ENCODE measurements at places on chromosomes 12 and 14.

DNA sequence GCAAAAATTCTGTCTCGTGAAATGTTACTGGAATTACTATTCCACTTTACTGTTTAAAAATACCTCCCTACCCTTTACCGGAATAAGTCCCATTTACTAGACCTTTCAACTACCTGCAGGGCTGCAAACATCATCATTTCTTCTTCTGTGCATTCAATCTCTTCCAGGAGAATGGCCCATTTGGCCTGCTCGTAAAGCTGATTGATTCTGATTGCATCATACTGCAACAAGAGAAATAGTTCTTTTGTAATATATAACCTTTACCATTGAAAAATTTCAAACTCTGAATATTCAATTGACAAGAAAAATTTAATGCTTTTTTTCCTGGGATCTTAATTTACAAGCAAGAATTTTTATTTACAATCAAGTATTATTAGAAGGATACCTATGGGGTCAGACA lies 72.4 kb downstream of the FERMT2 start:
- no peak for DNase-seq

DNA sequence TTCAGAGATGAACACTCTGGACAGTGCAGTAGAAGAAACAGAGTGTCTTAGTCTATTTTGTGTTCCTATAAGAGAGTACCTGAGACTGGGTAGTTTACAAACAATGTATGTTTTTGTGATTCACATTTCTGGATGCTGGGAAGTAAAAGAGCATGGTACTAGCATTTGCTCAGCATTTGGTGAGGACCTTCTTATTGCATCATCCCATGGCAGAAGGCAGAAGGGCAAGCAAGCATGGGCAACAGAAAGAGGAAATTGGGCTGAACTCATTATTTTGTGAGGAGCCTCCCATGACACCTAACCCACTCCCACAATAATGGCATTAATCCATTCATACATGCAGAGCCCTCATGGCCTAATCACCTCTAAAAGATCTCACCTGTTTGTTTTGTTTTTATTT lies 8.0 kb downstream of the ANKS1B start:
- DNase-seq: no peak

DNA sequence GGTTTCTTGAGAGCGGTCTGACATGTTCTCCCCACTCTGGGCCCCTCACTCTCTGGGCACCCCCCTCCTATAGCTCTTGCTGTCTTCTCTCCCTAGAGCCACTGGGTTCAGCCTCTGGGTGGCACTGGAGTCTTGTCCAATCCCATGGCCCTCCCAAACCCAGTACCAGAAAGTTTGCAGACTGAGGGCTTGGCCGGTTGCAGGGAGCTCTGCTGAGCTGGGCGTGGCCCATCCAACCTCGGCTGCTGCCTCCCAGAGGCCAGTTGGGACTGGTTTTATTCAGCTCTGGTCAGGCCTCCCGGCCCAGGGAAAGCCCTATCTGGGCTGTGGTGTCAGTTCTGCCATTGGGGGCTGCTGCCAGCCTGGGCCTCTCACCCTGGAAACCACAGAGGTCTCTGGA lies 37.9 kb downstream of the ISCA2 start:
- DNase-seq: no peak

DNA sequence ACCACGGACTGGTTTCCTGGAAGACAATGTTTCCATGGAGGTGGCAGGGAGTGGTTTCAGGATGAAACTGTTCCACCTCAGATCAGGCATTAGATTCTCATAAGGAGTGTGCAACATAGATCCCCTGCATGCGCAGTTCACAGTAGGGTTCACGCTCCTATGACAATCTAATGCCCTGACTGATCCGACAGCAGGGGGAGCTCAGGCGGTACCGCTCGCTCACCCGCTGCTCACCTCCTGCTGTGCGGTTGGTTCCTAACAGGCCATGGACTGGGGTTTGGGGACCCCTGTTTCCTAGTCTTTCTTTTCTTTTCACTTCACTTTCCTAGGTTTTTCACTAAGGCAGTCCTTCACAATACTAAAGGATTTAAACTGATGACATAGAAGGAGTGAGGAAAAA lies 39.6 kb downstream of the GUCY2C start:
- no peak for DNase-seq

- no peak for DNase-seq
These were observed 79.3 kb downstream of the SSPN start for GRCh38 chr12:26274441-26275312.

DNA sequence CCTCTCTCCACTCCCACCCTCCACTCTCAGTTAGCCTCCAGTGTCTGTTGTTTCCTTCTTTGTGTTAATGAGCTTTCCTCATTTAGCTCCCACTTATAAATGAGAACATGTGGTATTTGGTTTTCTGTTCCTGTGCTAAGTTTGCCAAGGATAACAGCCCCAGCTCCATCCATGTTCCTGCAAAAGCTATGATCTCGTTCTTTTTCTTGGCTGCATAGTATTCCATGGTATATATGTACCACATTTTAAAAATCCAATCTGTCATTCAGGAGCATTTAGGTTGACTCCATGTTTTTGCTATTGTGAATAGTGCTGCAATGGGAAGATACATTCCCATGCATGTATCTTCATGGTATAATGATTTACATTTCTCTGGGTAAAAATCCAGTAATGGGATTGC lies 2.8 kb upstream of the WASHC4 start:
- DNase-seq: no peak

DNA sequence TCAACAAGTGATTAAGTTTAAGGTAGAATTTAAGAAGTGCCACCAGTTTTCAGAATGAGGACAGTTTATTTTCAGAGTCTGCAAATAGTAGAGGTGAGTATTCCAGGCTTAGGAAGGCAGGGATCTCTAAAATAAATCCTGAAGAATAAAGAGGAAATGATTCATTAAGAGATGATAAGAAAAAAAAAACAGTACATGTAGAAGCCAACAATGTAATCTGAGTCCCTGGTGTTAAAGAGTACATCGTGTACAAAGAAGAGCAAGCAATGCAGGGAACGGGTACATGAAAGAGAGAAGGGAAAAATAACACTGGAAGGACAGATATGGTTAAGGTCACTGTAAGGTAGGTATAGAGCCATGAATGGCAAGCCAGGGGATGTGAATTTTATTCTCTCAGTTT lies 95.2 kb upstream of the FOXG1 start:
- no peak for DNase-seq

- no peak for DNase-seq
These were observed 30.5 kb upstream of the CCND2 start for GRCh38 chr12:4243091-4243490.

- no peak for DNase-seq
These were observed 52.8 kb upstream of the CNOT2 start for GRCh38 chr12:70190262-70191010.

DNA sequence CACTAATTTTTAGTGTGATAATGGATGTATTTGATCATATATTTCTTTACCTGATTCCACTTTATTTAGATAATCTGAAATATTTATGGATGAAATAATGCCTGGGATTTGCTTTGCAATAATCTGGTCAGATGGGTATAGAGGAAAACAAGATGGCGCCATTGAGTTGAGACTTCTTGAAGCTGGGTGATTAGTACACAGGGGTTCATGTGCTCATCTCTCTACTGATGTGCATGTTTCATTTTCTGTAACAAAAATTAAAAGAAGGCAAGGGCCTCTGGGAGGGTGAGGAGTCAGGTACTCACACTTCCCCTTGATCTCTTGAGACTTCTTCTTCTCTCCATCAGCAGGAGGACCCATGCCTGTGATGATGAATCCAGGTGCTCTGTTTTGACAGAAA lies 61.8 kb downstream of the GCH1 start:
- no peak for DNase-seq

DNA sequence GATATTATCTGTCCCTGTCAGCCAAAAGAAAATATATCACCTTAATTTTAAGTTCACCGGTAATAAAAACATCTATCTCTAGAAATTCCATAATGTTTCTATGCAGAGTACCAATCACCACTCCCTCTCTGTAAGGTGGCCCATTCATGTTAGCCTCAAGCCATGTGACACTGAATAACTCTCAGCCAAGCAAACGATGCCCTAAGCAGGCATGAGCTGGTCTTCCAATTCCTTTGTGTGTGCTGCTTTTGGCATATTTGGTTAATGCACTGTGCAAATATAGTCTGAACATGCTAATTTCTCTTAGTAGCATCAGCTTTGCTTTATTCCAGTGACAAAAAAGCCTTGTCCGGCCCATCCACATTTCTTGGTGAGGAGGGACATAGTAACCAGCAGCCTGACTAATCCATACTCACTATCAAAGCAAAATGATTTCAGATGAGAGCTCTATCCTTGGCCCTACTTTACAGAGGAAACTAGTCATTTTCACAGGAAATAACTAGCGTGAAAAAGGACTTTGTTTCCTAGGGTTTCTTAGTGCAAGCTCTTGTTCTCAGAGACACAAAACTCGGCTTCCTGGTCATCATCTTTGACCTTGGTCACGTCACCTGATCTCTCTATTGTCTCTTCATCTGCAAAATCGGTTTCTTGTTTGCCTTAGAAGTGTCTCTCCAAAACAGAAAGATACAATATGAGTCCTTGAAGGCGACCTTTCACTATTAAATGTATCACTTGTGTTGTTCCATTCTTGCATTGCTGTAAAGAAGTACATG lies 59.2 kb upstream of the RTRAF start:
- no peak for DNase-seq

DNA sequence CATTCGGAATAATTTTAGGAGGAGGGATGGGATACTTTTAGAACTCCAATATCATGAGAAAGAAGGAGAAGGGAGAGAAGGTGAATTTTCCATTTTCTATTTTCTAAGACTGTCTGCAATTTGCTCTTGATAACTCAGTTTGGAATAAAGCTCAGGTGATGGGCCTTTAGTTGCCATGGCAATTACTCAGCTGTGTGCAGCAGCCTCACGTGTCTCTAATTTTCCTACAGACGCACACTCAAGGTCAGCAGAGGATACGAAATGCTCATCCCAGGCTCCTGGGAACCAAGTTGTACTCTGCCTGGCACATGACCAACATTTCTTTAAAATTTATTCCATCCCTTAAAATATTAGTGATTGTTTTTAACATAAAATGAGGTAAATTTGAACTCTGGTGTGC lies 76.7 kb downstream of the TTC8 start:
- no peak for DNase-seq

DNA sequence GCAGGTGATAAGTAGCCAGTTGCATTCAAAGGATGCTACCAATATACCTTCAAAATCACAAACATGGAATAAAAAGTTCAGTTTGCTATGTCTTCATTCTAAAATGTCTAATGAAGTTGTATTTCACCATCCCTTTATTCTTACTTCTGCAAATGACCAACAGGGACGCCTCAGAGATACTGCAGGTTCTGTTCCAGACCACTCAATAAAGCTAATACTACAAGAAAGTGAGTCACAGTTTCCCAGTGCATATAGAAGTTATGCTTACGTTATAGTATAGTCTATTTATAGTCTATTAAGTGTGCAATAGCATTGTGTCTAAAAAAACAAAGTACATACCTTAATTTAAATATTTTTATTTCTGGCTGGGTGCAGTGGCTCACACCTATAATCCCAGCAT lies 29.3 kb upstream of the EIF5 start:
- no peak for DNase-seq

DNA sequence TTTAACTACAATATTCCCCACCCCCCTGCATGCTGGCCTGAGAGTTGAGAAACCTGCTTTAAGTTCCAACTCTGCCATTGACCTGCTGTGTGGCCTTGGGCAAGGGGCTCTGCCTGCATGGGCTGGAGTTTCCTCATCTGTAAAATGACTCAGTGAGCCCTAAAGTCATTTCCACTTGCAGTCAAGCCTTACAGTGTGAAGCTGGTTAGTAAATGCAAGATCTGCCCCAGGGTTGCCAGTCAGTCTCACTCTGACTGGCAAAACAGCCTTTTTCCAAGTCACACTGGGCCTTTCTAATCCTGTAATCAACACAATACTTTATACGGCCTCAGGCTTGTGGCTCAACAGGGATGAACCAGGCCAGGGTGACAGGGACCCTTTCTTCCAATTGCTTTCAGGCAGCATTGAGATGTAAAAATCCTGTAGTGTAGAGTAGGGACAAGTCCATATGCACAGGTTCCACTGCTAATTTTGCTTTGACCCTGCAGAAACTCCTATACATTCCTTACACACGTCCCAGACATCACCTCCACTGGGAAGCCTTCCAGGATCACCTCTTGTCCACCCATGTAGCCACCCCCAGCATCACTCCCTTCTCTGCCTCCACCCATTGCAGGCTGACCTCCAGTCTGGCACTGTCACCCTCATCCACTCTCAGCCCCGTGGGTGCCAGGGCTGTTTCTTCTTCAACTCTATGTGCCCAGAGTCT lies 42.6 kb upstream of the PRIMA1 start:
- no peak for DNase-seq

DNA sequence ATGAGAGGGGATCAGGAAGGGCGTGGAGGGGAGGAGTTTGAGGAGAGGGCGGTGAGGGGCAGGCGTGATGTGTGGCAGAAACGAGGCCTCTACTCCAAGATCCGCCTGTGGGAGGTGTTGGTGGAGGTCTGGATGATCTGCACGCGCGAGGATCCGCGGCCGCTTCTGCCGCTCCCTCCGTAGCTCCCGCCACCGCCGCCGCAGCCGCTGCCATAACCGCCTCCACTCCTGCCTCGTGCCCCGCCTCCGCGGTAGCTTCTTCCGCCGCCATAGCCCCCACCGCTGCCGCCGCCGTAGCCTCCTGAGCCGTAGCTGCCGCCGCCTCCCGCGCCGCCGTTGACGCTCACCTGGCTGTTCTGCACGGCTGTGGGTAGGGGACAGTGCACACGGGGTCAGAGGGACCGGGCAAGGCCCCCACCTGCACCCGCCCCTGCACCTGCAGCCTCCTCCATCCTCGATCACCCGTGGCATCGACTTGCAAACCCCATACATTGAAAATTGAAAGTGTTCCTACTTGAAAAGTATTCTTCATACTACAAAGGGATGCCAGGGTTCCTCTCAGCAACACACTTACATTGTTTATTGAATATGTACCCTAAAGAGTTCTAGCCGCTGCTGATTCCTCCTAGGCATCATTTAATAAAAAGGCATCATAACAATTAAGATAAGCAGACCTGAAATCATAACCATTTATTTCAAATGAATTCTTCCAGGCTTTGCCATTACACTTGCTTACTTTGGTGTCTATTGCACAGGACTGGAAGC lies 11.1 kb upstream of the KRT1 start:
- peak; percentile 20 for DNase-seq

DNA sequence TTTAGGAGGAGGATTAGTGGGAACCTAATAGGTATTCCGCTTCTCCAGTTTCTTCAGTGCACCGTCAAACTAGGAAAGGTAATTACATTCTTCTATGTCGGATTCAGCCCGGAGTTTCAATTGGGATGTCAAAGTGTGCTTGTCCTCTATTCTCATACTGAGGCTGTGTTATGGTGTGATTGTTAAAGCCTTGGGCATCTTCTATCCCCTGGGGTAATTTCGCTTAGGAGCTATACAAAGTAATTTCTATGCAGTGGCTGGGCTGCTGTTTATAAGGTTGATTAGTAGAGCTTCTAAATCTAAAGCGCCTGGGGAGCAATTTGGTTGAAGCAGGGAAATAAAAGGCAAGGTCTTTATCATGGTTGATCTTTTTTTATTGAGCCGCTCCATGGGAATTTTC lies 399.6 kb downstream of the ZFP36L1 start:
- DNase-seq: no peak
